ENCODE measurements at places on chromosomes 6 and 20.

GRCh38 chr6:29847871-29848630 is 20.4 kb downstream of the HLA-G start:
- DNase-seq, result peak; percentile 50

DNA sequence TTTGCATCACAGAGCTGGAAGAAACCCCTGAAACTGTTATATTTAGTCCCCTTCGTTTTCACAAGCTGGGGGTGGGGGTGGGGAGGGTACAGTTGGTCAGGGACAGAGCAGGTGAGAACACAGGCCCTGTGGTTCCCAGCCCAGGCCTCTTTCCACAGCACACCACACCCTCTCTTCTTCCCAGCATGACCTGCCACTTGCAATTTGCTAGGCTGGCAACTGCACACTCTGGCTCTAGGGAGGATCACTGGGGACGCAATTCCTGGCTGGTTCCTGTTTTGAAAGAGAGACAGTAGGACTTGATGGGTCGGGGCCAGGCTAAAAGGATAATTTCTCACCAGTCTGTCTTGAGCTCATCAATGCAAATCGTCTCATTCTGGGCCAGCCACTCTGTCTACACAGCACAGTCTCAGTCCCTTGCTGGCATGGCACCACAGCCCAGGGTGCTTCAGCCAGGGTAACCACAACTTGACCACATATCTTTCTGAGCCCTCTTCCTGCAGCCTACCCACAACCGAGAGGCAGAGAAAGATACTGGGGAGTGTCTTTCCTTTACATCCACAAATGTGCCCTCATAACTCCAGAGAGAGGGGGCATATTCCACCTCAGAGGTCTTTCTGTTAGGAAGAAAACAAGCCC is 41.7 kb upstream of the EMILIN3 start:
- DNase-seq, result no peak

GRCh38 chr20:59800309-59800708 is 133.1 kb downstream of the SYCP2 start:
- no peak for DNase-seq

GRCh38 chr6:35477551-35478179 is 9.5 kb downstream of the RPL10A start:
- no peak for DNase-seq

- no peak for DNase-seq
Observed at GRCh38 chr6:52305411-52305810, 20.9 kb upstream of the MCM3 start.

GRCh38 chr20:57353351-57353750 is 2.3 kb downstream of the RAE1 start:
- no peak for DNase-seq

- DNase-seq, result no peak
Observed at GRCh38 chr6:33117811-33118277, 42.1 kb downstream of the HLA-DPB1 start.

DNA sequence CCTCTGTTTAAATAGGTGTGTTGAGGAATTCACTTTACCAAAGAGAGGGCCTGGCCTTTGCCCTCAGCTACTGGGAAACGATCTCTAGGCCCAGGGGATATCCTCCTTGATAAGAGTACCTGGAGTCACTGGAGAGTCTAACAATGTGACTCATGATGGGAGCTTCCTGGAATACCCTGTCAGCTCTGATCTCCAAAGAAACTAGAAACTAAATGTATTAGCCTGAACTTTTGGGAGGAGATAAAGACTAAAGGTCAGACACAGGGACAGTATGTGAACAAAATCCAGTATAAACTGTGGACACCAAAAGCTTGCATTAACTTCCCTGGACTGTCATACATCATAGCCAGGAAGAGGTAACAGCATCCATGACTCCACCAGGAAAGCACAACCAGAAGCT is 148.5 kb downstream of the RNGTT start:
- no peak for DNase-seq

GRCh38 chr6:109118337-109118736 is 23.0 kb downstream of the CEP57L1 start:
- no peak for DNase-seq

- no peak for DNase-seq
Observed at GRCh38 chr6:12866422-12867029, 150.0 kb downstream of the PHACTR1 start.

DNA sequence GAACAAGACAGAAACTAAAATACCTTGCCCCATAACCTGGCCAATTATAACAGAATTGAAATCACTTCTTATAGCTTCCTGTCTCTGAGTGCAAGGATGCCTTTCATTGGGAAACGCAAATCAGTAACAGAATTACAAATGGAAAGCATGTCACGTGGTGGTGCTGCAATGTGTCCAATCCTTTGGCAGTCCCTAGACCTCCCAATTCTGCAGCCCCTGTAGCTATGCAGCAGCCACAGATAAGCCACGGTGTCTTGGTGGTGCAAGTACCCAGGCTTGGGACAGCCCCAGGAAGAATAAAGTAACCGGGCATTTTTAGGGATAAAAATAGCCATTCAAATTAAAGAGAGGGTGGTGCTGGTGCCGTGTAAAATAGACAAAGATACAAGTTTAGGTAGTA is 134.6 kb upstream of the CCN2 start:
- peak; percentile 47 for DNase-seq

DNA sequence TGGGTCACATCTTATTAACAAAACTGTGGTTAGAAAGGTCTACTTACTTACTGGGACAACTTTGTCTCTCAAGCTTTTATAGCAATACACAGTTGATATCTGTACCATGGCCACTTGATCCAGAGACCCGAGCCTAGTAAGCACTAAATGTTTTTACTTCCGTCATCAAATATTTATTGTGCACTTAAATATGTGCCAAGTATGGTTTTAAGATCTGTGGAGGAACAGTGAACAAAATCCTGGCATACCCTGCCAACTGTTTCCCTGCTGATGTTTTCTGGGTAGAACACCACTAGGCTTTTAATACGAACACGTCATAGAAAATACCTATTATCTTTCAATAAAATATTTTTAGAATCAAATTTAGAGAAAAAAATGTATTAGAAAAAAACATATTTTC is 574.8 kb downstream of the HACE1 start:
- DNase-seq, result no peak

- peak; percentile 3 for DNase-seq
Observed at GRCh38 chr6:131687022-131687421, 14.2 kb downstream of the OR2A4 start.

DNA sequence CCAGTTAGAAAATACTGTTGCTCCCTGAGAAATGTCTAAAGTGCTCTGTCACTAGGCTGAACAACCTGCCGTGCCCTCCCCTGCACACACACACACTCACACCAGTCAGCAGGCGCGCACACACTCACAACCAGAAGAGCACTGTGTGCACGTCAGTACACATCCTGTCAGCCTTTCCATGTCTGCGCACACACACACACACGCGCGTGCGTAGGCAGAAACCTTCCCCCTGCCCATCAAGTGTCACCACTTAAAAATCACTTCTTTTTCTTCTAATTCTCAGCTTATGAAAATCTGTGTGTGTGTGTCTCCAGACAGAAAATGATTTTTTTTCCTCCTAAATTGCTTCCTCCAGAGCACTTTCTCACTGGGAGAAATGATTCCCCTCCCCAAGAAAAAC is 100.3 kb downstream of the EDN3 start:
- DNase-seq, result no peak

DNA sequence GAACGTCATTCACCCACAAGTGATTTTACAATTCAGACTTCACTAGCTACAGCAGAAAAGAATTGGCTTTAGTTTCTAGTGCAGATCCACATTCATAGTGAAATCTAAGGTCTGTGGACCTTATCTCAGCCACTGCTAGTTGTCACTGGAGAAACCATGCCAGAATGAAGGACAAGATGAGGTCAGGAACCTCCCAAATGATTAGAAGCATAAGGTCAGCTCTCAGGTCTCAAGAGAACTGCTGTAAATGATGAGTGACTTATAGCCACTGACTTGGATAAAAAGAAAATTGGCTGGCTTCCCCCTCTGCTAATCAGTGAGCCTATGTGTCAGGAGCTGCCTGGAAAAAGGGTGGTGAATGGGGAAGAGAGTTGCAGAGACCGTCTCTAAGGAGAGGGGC is 265.3 kb upstream of the BMP2 start:
- peak; percentile 11 for DNase-seq

GRCh38 chr6:7140631-7141378 is 33.0 kb downstream of the RREB1 start:
- peak; percentile 78 for DNase-seq

- peak; percentile 55 for DNase-seq
Observed at GRCh38 chr20:61120595-61121515, 131.2 kb upstream of the CDH4 start.

DNA sequence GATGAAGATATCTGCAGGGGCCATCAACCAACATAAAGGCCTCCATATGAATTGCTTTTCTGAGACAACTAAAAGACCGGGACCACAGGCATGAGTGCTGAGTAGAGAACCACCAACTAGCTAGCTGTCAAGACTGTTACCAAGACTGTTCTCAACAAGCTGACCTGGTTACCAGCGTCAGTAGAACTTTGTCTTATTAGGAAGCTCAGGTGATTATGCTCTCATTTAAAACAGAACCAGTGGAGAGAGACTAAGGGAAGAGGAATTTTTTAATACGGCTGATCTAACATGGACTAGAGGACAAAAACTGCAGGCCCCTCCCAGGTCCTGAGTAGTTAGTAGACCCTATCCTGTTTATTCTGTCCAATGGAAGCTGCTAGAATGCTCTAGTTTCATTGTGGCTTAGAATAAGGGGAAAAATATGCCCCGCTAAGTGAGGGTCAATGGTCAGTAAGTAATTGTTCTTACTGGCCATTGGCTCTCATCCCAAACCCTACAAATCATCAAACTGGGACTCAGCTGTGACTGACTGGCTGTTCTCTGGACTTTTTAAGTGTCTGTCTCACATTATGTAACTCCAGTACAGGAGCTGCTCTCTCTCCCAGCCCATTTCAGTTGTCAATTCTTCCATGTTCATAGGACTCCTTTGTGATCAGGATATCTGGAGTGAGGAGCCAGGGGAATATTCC is 3.8 kb upstream of the DYNLRB1 start:
- DNase-seq, result no peak

DNA sequence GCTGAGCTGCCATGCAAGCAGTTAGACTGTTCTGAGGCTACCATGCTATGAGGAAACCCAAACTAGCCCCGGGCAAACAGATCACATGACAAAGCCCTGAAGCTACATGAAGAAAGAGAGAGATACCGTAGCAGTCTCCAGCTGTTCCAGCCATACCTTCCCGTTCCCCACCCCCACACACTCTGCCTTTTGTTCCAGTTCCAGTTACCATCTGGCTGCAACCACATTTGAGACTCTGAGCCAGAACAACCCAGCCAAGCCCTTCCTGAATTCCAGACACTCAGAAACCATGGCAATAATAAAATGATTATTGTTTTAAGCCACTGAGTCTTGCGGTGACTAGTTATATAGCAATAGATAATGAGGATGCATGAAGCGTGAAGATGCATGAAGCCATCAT is 28.3 kb downstream of the RIN2 start:
- peak; percentile 88 for DNase-seq

DNA sequence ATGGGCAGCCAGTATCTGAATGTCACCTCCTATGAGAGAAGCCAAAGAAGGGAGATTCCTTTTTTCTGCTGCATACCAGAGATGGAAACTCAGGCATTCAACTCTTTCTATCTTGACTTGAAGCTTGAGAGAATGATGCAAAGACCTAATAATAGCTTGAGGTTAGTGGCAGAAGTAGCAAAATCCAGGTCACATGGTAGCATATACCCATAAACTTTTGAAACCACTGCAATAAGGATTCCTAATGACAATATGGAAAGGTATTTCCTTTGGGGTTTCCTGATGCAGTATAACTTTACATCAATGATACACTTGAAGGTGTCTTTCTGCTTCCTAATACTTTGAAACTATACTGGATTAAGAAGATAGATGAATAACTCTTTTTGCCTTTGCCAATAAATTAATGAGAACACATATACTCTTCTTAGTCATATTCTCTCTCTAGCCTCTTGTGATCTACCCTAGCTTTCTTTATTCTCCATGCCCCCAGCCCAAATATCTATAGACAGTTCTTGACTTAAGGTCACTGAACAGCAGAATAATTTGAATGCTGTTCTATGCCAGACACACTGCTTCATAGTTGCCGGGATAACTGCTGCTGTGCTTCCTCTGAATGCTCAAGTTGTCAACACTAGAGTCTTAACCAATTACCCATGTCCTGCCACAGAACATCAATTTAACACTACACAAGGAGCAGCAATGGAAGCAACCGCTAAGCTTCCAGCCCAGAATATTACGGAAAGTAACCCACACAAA is 155.5 kb upstream of the SIM1 start:
- DNase-seq, result peak; percentile 95

- DNase-seq, result no peak
Observed at GRCh38 chr20:22460231-22460630, 124.1 kb downstream of the FOXA2 start.

Data from iris pigment epithelial cell (primary cell).